H4 (cell line): ENCODE measurements at places on chromosomes 12 and 14.

- DNase-seq: no peak
Observed at GRCh38 chr12:124327362-124328043, 32.6 kb downstream of the RFLNA start.

DNA sequence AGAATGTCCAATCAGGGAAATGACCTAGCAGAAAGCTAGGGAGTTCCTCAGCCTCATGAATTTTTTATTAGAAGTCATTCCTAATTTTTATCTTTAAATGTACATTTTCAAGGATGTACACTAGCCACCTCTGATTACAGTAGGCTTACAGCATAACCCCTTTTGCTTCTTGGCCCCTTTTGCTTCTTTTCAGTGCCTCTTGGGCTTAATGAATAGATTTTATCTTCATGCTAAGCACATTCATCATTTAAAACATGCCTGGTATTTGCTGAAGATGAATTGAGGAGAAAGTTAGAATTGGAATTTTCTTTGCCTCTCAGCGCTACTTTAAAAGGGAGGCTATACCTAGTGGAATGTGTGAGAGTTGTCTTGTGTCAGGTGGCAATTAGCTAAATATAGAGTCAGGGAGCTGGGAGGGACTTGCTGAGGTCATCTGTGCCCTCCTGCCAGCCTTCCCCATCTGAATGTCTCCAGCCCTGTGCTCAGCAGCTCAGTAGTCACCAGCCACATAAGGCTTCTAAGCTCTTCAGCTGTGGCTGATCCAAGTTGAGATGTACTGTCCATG, 132.1 kb downstream of the SAMD4A start:
- no peak for DNase-seq

- DNase-seq: no peak
Observed at GRCh38 chr14:77640756-77641533, 24.5 kb upstream of the SPTLC2 start.

DNA sequence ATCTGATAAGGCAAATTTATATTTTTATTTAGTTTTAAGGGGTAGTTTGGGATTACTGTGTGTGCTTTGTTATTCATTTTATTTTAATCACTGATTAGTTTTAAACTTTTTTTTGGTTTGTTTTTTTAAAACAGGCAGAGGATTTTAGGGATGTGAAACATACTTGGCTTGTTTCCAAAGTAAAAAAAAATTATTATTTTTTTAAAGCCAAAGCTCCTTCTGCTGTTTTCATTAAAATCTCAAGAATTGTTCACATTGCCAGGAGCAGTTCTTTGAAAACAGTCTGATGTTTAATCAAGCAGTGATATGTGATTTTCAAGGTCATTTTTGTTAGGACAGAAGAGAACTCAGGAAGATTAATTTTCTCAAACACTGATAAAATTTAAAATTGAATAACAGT, 11.2 kb downstream of the TTC8 start:
- DNase-seq: no peak

DNA sequence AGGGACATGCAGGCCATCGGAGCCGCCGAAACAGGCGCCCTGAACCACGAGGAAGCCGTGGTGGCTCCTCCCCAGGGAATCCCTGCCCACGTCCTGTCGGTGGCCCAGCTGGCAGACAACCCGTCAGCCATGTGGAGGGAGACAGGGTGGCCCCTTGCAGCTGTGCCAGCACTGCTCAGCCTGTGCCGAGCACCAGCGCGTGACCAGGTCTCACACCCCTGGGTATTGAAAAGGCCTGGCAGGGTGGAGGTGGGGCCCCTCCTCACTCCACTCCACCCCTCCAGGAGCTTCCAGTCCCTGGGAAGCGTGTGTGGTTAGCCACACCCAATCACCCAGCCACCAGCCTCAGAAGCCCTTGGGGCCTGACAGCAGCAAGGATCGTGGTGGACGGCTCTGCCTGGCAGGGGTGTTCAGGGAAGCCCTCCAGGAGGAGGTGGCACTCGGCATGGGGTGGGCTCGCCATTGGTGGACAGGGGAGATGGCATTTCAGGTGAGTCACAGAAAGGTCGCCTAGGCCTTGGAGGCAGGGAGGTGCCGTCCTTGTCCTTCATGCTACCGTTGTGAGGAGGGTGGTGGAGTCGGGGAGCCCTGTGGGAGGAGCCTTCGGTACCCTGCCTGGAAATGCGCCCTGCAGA, 12.3 kb upstream of the DLK1 start:
- DNase-seq: peak; percentile 28
